ENCODE measurements at places on chromosomes 7 and 10. TPM values are rescaled to one million over a fixed set of nuclear protein-coding genes. Genes with fewer than 3 reads are reported as not detected.

CTBP2 gene
- total RNA-seq: 58.2 TPM

SLC13A4 gene
- not detected for total RNA-seq

SPDYE6 gene
- not detected for total RNA-seq

TES gene
- total RNA-seq: 36.1 TPM

MAGI2 gene
- 8.0 TPM for total RNA-seq

CDHR3 gene
- 4.1 TPM for total RNA-seq

CFAP43 gene
- 1.1 TPM for total RNA-seq

ERVW-1 gene
- not detected for total RNA-seq

CALY gene
- total RNA-seq: not detected

GIMAP7 gene
- total RNA-seq: 8.2 TPM

C7orf25 gene
- total RNA-seq: 6.4 TPM

DNA sequence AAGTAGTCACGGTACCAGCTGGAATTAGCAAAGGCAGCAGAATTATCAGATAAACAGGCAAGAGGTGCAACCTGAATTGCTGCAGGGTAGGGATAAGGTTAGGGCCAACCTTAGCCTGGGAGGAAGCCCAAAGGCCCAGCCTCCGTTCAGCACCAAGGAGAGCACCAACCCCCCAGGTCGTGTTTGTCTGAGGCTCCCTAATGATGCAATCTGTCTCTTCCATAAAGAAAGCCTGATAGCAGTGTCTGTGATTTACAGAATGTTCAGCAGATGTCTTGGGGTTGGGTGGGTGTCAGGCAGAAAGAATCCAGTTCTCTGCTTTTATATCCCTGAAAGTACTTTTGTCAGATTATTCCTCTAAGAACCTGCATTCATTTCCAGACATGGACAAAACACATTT, 328.4 kb upstream of the AOAH start:
- peak; percentile 78 for DNase-seq

- DNase-seq: no peak
Observed at GRCh38 chr10:1215862-1216573, 159.8 kb downstream of the WDR37 start.

DNA sequence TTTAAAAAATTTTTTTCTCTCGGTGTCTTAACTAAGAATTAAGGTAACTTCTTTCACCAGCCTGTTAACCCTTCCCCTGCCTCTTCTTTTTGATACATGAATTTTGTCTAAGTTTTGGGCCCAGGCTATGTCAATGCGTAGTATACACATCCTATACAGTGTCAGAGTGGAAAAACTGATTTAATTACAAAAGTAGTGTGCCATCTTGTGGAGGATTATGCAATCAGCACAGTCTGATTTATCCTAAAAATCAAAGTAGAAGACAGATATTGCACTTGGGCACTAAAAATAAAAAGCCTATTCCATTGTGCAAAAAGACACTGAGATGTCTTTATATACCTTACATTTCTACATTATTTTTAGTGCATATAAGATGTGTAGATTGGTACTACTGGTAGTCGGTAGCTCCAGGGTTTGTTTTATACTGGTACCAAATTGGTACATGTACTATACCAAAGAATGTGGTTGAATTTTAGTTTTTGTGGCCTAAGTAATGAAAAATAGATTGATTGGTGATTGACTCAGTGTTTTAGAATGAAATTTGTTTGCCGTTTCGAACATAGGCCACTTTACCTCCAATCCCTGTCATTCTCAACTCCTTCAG, 96.6 kb downstream of the MKLN1 start:
- peak; percentile 58 for DNase-seq

- DNase-seq: no peak
Observed at GRCh38 chr10:129445436-129446182, 21.4 kb upstream of the MGMT start.

GRCh38 chr10:4068629-4069028, 283.6 kb upstream of the KLF6 start:
- DNase-seq: no peak

DNA sequence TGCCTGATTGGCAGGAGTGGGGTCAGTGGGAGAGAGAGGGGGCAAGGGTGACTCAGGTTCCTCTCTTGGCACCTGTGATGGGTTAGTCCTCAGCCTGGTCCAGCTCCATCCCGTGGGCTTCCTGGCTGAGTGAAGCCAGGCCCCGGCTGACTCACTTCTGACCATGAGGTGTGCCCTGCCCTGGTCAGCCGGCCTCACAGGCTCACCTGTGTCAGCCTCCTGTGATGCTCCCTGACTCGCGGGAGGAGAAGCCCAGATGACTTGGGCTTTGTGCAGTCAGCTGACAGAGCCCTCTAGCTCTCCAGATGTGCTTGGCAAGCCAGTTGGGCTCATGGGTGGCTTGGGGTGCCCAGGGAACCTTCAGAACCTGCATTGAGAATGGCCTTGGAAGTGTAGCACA, 16.0 kb upstream of the PPIF start:
- DNase-seq: no peak

- DNase-seq: no peak
Observed at GRCh38 chr7:146002431-146003078, 114.0 kb upstream of the CNTNAP2 start.

GRCh38 chr7:70739646-70740210, 392.2 kb upstream of the GALNT17 start:
- DNase-seq: peak; percentile 68

DNA sequence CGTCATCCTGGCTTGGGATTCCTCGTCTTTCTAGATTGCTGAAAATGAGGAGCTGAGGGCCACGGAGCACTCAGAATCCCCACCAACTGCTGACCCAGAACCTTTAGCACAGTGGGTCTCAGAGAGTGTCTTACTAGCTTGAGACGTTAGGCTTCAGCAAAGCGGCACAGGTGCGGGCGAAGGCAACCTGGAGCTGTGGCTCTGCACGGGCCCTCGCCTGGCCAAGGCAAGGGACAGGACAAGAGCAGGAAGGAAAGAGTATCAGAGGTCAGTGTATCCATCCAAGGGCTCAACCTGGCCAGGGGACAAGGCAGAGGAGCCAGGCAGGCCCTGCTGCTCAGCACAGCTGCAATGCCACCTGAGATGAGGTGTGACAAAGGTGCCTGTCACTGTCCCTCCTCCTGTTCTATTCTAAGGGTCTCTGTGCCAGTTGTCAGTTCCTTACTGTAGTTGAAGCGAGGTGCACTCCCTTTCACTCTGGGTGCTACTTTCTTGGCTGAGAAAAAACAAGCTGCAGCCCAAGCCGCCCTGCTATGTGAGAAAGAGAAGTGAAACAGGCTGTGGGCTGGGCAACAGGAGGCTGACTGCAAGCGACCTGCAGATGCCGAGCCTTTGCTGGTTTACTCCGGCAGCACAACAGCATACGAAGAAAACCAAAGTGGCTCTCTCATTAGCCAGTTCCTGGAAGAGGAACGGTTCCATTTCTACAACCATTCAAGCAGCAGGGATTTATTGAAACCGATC, 33.3 kb upstream of the KDM7A start:
- peak; percentile 8 for DNase-seq

- DNase-seq: no peak
Observed at GRCh38 chr10:64054392-64054791, 533.2 kb downstream of the REEP3 start.

- DNase-seq: no peak
Observed at GRCh38 chr10:102963756-102964025, 45.6 kb downstream of the CNNM2 start.

- no peak for DNase-seq
Observed at GRCh38 chr7:76234282-76234584, 32.5 kb downstream of the SRRM3 start.

- no peak for DNase-seq
Observed at GRCh38 chr7:157469181-157470016, 132.6 kb downstream of the DNAJB6 start.

- no peak for DNase-seq
Observed at GRCh38 chr7:50207251-50207564, 97.3 kb upstream of the IKZF1 start.

GRCh38 chr7:39154815-39155214, 177.1 kb downstream of the POU6F2 start:
- no peak for DNase-seq

DNA sequence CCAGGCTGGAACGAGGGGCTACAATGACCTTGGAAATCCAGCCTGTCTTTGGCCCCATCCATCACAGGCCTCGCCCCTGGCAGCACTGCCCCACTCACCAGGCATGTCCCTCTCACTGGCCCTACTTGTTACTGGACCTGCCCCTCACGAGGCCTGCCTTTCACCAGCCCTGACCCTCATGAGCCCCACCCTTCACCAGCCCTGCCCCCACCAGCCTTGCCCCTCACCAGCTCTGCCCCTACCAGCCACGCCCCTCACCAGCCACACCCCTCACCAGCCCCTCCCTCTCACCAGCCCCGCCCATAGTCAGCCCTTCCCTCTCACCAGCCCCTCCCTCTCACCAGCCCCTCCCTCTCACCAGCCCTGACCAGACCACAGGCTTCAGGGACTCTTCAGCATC, 57.8 kb downstream of the COL26A1 start:
- no peak for DNase-seq

DNA sequence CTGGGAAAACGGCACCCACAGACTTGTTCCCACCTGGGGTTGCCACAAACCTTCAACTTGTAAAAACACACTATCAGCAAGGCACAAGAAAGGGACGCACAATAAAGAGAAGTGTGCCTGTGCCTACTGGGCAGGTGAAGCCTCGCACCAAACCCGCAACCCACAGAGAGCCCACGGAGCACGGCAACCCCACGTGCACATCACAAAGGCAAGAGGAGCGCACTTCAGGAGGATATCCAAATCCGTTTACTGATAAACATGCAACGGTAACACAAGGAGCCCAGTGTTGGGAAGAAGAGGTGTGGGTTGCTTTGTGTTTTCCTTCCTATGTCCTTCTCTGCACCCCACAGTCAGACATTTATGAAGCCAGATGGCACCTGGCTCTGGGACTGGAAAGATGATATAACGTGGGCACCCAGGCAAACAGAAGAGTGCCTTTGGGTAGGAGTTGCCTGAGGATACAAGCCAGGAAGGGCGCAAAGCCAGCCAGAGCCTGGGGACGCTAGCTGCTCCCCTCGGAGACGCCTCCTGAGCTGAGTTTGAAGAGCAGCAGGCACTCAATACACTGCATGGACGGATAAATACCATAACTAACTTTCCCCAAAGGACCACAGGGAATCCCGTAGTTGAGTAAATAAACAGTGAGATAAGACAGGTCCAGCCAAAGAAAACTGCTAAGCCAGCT, 41.6 kb downstream of the TCERG1L start:
- no peak for DNase-seq

GRCh38 chr7:50037086-50037485, 56.0 kb downstream of the ZPBP start:
- no peak for DNase-seq

- no peak for DNase-seq
Observed at GRCh38 chr7:123714296-123715080, 34.3 kb downstream of the WASL start.

- peak; percentile 69 for DNase-seq
Observed at GRCh38 chr10:22391600-22391999, 46.3 kb downstream of the SPAG6 start.

DNA sequence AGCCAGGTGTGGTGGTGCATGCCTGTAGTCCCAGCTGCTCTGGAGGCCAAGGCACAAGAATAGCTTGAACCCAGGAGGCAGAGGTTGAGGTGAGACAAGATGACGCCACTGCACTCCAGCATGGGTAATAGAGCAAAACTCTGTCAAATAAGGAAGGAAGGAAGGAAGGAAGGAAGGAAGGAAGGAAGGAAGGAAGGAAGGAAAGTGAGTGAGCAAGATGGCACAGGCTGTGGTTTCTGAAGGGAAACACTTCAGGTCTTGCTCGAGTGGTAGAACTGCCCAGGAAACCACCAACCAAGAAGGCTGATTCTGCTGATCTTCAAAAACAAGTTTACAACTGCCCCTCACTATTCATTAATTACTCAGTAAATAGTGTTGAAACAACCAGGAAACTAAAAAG, 45.2 kb downstream of the EZH2 start:
- DNase-seq: no peak

DNA sequence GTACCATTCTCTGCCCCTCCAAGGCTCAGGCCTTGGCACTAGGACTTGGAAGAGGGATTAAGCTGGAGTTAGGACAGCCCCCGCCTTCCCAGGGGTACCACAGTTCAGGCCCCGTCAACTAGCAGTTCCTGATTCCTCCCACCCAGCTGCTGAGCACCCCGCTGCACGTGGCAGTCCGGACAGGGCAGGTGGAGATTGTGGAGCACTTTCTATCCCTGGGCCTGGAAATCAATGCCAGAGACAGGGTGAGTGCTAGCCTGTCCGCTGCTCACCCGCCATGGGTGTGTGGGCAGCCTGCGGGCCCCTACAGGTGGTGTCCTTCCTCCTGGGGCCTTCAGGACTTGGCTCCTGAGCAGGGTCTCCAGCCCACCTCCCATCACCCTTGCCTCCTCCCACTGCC, 2.0 kb upstream of the HOGA1 start:
- DNase-seq: no peak

GRCh38 chr10:79203014-79203644, 134.4 kb downstream of the ZMIZ1 start:
- peak; percentile 89 for DNase-seq

DNA sequence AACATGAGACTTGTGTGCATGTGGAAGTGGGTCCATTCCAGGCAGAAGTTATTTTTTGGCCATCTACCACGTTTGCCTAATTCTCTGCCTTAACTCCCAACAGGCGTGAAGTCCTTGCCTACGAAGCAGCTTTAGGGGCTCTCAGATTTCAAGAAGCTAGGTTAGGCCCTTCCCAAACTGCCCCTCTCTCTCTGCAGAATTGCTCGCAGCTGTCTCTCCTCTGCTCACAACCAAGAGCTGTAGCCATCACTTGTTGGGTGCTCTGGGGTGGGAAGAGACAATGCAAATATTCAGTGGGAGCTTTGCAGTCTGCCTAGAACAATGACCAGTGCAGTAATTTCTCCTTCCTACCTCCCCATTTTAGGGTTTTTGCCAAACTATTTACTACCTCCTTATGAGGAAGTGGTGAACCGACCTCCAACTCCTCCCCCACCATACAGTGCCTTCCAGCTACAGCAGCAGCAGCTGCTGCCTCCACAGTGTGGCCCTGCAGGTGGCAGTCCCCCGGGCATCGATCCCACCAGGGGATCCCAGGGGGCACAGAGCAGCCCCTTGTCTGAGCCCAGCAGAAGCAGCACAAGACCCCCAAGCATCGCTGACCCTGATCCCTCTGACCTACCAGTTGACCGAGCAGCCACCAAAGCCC, 24.9 kb downstream of the CYP17A1 start:
- peak; percentile 87 for DNase-seq

GRCh38 chr7:42023262-42023661, 213.7 kb downstream of the GLI3 start:
- peak; percentile 13 for DNase-seq

GRCh38 chr10:118908557-118909256, 120.8 kb upstream of the NANOS1 start:
- DNase-seq: peak; percentile 12

- no peak for DNase-seq
Observed at GRCh38 chr10:106816318-106817085, 348.0 kb downstream of the SORCS1 start.

DNA sequence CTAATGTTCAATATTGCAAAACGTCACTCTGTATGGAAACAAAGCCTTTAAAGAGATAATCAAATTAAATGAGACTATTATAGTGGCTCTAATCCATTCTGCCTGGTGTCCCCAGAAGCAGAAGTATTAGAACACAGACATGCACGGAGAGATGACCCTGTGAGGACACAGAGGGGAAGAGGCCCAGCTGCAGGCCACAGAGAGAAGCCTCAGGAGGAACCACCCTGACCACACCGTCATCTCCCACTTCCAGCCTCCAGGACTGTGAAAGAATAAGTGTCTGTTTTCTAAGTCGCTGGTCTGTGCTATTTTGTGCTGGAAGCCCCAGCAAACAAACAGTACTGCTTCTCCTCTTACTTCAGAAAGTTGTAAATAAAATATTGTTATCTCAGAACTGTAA, 283.5 kb upstream of the ADARB2 start:
- DNase-seq: no peak
